ENCODE measurements at places on chromosomes 6 and 20. TPM values are rescaled to one million over a fixed set of nuclear protein-coding genes. Genes with fewer than 3 reads are reported as not detected.

DNA sequence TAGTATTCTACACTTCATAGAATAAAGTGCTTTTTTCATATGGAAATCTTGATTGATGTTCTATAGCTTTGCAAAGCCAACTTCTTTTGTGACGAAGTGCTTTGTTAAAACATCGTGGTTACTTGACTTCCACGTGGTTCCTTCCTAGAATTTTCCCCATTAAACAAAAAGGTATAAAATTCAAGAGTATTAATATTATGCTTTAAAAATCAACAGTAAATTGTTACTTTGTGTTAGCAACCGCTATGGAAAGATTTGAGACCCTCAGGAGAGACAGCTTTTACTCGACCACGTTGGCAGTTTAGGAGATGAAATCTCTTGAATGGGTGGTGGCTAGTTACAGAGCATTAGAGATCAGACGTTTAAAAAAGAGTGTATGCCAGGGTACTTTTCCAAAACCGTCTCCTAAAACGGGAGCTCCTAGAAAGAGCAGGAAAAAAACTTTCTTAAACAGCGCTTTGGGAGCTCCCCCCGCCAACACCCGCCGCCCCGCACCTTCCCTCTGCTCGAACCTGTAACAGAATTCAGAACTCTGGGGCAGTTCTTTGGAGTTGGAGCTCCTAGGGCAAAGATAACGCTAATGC lies 920 bp downstream of the GJA1 start:
- no peak for DNase-seq

- DNase-seq: no peak
Observed at GRCh38 chr20:4109307-4109940, 94.1 kb upstream of the RNF24 start.

Gene SLC13A3
- total RNA-seq: 2.3 TPM

Gene SLPI
- total RNA-seq: not detected

DNA sequence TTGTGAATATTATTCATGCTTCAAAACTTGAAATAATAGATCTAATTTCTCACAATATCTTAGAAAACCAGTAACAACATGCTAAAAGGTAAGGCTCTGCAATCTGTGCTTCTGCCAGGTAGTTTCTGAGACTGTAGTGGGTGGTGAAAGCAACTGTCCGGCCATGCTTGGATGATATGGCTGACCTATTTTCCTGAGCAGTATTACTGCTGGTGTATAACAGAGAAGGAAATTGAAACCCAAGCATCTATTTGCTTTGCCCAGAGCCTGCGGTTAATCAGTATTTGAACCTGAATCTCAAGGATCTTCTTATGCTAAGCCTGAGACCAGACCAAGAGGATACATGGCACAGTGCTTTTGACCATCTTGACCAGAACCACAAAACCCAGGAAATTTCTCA lies 563.8 kb downstream of the COL12A1 start:
- no peak for DNase-seq

GRCh38 chr6:125792172-125792571 lies 1.4 kb downstream of the NCOA7 start:
- no peak for DNase-seq

Gene UST
- total RNA-seq: 15.7 TPM

- no peak for DNase-seq
Observed at GRCh38 chr6:107753778-107754177, 70.3 kb downstream of the SCML4 start.

- DNase-seq: no peak
Observed at GRCh38 chr20:50861012-50861411, 66.2 kb downstream of the BCAS4 start.

Gene SLC4A11
- 2.5 TPM for total RNA-seq

Gene C6orf47
- 14.9 TPM for total RNA-seq

Gene RPS6KA2
- total RNA-seq: 10.2 TPM

DNA sequence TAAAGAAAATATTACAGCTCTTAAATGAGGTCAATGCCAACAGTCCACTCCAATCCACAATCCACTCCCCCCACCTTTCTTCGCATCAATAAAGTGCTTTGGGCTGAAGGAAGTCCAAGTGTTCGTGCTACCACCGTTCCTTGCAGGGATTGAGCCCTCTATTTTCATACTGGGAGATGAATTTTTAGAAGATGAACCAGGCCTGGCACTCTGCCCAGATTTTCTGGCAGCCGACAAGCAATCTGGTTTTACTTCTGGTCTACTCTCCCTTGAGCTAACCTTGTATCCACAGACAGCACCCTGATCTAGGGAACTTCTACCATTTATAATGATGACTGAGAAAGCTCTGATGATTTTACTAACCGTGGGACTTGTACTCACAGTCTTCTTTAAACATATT lies 72.3 kb downstream of the BTBD9 start:
- peak; percentile 85 for DNase-seq

GRCh38 chr20:14569641-14570040 lies 232.2 kb upstream of the FLRT3 start:
- no peak for DNase-seq

Gene BFSP1
- 2.8 TPM for total RNA-seq

Gene SEMG1
- total RNA-seq: not detected

DNA sequence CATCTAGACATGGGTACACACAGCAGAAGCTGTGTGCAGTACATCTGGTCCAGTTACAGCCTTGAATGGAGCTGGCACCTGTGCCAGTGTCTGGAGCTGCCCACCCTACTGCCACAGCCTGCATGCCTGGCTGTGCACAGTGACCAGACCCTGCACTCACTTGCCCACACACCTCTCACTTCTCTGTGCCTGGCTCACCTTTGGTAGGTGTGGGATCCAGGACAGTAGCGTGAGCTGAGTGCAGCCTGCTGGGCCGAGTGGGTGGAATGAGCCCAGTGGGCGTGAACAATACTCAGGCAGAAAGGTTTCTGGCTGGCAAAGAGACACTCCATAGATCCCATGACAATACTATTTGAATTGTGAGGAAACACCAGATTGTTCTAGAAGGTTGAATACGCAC lies 839.5 kb upstream of the FLRT3 start:
- DNase-seq: no peak

DNA sequence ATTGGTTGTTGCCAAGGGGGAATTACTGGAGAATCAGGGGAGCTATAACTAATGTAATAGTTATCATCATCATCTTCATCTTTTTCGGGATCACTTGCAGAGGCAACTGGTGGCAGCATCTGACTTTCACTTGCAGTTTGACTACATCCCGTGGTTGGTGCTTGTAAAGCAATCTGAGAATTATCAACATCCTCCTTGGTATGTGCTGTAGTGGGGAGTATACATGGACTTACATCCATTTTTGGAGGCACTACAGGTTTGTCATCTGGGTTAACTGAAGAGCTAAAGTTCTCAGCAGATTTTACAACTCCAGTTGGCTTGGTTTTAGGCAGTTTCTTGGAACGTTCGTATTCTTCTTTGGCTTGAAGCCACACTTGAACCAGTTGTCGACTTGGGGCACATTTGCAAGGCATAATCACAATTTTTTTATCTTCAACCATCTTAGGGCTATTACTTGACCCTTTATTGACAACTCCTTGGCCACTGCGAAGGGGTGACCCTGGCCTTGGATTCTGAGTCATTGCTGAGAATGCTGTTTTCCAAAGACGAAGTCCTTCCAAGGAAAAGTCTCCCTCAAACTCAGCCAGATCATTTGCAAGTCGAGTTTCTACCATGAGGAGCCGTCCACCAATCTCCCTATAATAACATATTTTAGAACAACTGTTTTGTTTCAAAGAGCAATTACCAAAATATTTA lies 115.5 kb downstream of the REV3L start:
- no peak for DNase-seq

Gene SNPH
- total RNA-seq: 14.1 TPM

- no peak for DNase-seq
Observed at GRCh38 chr20:53021934-53022333, 49.8 kb downstream of the TSHZ2 start.

GRCh38 chr20:62624325-62624690 lies 18.0 kb upstream of the SLCO4A1 start:
- no peak for DNase-seq

DNA sequence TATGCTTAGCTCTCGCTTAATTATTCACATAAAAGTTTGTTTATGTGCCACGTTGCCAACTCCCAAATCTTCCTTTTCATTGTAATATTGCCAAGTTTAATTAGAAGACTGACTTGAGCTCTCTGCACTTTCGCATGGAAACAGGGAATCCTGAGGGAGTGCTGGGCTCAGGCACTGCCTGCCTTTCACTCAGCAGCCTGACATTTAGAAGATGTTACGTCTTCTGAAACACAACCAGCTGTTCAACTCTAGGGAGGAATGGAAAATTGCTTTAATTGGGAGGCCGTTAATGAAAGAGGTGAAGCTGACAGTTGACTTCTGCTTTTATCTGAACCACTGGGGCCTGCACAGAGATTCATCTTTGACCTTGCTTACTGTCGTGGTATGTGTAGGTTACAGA lies 77.4 kb upstream of the MTHFD1L start:
- DNase-seq: no peak

GRCh38 chr6:10146715-10147451 lies 268.0 kb downstream of the TFAP2A start:
- DNase-seq: peak; percentile 44

GRCh38 chr20:2800521-2801285 lies at the start of gene CPXM1:
TSS of gene CPXM1 (minus strand) at chr20:2800627. CDS start at chr20:2800572, 55 bp downstream.
- no peak for DNase-seq

Gene ITPR3
- total RNA-seq: 27.8 TPM

- no peak for DNase-seq
Observed at GRCh38 chr6:46451343-46451742, 39.9 kb downstream of the RCAN2 start.

Gene C20orf141
- not detected for total RNA-seq

- no peak for DNase-seq
Observed at GRCh38 chr6:28161410-28162079, 19.9 kb downstream of the ZKSCAN8 start.

Gene RUNX2
- 7.4 TPM for total RNA-seq

- DNase-seq: no peak
Observed at GRCh38 chr6:85552652-85553051, 41.0 kb downstream of the SNX14 start.

Measured in HFFc6 (cell line).